GM13977 (cell line): ENCODE measurements at places on chromosomes 11 and 22.

DNA sequence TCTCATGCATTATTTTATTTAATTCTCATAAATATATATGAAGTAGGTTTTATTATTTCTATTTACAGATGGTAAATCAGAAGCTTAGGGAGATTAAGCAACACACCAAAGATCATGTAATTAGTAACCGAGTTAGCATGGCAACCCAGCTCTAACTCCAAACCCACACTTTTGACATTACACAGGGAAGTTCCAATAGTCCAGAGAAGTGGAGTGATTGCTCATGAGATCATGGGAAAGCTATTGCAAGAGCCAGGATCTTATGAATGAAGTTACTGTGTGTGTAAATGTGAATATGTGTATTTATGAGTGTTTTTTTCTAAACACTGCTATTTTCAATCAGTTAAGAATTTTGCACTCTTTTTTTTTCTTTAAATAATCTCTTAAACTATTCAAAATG lies 225.8 kb upstream of the KIRREL3 start:
- DNase-seq: no peak

GRCh38 chr11:118088531-118088930 lies 1.8 kb upstream of the SMIM35 start:
- DNase-seq: no peak

DNA sequence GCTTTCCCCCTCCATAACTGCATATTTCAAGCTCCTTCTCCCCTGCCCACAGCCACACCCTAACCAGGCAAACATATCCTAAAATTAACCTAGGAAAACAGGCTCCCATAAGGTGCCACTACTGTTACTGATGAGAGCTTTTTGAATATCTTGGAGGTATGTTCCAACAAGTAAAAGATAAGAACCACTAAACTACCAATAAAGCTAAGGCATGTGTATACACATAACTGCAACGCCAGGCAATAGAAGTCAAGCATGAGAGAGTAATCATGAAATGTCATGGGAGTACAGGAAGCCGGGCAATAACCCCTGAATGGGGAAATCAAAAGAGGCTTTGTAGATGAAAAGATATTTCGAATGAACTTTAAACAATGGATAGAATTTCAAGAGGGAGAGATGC lies 9.3 kb downstream of the MMP13 start:
- DNase-seq: no peak

DNA sequence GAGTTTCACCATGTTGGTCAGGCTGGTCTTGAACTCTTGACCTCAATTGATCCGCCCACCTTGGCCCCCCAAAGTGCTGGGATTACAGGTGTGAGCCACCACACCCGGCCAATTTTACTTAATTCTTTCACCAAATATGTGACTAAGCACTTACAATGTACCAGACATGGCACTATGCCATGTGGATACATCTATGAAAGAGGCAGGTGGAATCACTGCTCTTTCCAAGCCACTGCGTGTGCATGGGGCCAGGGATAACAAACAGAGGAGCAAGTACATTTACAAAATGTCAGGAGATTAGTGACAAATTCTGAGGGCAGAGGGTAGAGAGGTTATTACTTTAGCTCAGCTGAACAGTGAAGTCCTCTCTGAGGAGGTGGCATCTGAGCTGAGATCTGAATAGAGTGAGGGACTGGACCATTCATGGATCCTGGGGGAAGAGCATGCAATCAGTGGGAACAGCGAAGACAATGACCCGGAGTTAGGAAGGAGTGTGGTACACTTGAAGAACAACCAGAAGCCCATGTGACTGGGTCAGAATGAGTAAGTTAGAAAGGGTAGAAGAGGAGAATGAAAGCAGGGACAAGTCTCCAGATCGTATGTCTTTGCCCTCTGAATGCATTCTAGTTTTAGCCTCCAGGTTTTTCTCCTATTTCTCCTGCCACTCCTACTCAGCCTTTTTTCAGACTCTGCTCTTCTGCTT lies 38.3 kb upstream of the GRAMD1B start:
- no peak for DNase-seq

DNA sequence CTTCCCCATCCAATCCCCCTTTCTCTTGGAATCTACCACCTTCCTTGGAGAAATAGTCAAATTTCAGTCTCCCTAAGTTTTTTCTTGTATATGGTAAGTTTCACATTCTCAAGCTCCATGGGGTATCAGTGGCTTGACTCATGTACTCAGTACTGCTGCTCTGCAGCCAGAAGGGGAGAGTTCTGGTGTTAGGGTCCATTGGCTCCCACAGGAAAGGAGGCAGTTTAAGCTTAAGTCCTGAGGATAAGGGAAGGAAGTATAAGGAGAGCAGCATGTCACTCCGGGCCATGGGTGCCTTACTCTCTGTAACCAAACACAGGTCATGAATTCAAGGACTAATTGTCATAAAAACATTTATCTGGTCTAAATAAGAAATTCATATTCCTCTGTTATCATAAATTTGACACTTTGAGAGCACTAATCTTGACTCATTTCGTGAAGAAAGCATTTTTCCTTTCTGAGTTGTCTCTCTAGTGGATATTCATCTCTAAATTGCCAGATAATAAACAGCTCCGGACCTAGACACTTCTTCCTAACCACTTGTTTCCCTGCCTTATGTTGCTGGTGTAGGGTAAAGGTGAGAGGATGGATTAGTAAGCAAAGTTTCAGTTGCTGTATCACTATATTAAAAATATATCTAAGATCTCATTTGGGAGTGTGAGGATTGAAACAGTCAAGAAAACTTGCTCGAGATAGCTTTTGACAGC lies 20.1 kb upstream of the SORL1 start:
- DNase-seq: no peak

GRCh38 chr11:130295657-130296056 lies 19.1 kb downstream of the ZBTB44 start:
- no peak for DNase-seq

- no peak for DNase-seq
These were observed 7.9 kb upstream of the SLN start for GRCh38 chr11:107719557-107720302.

- DNase-seq: no peak
These were observed at the start of gene CCDC89 for GRCh38 chr11:85685820-85686459. Gene CCDC89 (minus strand): TSS chr11:85686195. CDS start chr11:85686130, 65 bp downstream.

DNA sequence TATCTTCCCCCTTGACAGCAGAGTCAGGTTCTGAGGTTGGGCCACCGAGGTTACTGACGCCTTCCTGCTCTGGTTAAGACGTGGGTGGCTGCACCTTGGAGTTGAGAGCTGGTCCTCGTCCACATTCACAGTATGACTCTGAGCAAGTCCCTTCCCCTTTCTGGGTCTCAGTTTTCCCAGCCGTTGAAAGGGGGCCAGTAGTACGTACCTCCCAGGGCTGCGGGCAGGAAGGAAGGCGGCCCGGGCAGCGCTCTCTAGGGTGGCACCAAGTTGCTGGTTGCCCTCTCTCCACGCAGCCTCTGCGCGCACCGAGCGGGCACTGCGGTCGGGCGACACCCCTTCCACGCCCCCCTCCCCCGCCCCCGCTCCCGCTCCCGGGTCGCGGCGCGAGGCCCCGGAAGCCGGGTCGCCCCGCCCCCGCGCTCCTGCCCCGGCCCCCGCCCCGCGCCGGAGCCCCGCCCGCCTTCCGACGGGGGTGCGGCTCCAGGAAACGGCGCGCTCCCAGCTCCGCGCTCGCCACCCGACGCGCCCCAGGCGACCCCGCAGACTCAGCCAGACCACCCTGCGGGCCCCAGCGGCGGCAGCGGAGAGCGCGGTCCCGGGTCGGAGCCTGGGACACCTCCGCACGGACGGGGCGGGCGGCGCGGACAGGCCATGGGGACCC lies at the start of gene EHBP1L1:
TSS of gene EHBP1L1 (plus strand) at position 486 of the 664 bp plus-strand sequence. CDS start 250 bp downstream, outside the sequence.
- peak; percentile 95 for DNase-seq

DNA sequence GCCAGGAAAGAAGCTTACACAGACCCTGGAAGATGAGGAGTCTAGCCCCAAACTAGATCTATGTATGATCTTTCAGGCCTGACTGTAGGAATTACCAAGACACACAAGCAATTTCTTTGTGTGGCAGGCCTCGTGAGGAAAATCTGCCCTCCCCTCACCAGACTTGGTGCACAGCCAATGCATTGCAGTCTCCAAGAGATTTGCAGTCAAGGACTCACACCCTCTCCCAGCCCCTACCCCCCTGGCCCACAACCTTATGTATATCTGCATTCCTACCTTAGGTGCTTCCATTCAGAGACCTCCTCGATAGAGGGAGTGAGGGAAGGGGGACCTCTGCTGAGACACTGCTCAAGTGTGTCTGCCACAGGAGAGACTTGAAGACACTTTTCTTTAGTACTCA lies 9.8 kb downstream of the OR8B12 start:
- DNase-seq: no peak

GRCh38 chr22:30680991-30681770 lies 13.5 kb upstream of the OSBP2 start:
- DNase-seq: no peak

- no peak for DNase-seq
These were observed 29.0 kb downstream of the TIMP3 start for GRCh38 chr22:32830473-32830872.

GRCh38 chr11:1830322-1831223 lies 4.2 kb upstream of the SYT8 start:
- no peak for DNase-seq

GRCh38 chr22:29886596-29886995 lies 3.6 kb downstream of the MTMR3 start:
- no peak for DNase-seq

- no peak for DNase-seq
These were observed 3.6 kb upstream of the INPP5J start for GRCh38 chr22:31119026-31119717.

- DNase-seq: no peak
These were observed 455.4 kb upstream of the ANO3 start for GRCh38 chr11:25876456-25876965.

DNA sequence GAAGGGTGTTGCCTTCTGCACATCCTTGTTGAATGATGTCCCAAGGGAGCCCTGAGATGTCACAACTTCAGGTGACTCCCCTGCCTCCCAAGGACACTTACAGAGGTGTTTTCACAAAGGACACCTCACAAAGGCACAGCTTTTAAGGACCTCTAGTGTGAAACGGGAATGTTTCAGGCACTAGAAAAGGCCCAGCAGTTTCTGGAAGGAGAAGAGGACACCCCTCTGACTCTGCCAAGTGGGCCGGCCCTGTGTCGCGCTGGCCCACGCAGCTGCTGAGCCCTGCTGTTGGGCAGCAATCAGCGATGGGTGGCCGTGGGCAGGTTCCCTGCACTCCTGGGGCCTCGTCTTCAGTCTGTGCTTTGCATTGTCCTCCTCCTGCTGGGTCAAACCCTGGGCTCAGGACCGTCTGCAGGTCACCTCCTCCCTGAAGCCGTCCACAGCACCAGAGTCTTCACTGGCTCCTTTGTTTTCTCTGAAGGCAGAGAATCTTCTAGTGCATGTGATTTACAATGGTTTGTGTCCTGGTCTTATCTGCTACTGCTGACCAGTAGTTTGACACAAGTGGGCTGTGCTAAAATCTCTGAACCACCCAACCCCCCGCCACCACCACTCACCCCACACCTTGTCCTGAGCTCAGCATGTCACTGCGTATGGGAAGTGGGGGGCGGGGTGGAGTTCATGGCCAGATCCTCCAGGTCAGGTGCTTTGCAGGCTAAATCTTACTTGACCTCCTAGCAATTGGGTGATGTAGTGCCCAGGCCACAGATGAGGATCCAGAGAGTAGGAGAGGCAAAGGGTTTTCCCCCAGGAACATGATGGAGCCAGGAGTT lies 3.2 kb downstream of the LINC01488 start:
- DNase-seq: no peak

GRCh38 chr11:95845167-95845566 lies 54.9 kb downstream of the CEP57 start:
- DNase-seq: no peak

- DNase-seq: no peak
These were observed 15.5 kb upstream of the ST3GAL4 start for GRCh38 chr11:126339863-126340434.

DNA sequence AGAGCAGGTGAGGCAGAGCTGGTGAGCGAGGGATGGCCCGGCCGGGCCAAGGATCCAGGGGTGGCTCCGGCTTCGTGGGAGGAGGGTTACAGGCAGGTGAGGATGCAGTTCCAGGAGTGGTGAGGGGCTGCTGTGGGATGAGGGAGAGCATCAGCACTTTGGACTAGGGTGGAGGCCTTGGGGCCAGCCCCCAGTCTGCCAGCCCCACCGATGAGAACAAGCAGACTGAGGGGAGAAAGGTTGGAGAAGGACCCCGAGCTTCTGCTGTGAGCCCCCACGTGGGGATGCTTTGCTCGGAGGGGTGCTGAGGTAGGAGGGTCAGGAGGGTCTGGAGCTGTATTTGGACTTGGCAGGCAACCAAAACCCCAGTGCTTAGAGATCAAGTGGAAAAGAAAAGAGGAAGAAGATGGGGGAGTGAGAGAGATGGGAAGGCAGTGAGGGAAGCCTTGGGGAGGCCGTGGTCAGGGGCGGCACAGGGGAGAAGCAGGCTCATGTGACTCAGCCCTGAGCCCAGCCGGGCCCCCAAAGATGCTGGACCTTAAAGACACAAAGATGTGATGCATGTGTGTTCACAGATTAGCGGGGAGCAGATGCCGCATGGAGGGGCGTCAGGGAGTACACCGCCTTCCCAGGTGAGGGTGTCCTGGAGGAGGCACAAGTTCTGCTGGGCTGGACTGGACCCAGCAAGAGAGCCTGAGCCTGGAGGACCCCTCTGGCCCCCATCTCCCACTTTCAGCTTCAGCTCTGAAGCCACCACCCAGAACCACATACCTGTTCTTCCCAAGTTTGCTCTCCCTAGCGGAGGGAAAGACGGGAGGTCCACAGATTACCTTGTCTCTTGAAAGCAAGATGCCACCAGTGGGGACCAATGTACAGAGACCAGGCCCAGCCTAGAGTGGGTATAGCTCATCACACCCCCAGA lies 91.3 kb downstream of the CDKN1C start:
- DNase-seq: no peak

DNA sequence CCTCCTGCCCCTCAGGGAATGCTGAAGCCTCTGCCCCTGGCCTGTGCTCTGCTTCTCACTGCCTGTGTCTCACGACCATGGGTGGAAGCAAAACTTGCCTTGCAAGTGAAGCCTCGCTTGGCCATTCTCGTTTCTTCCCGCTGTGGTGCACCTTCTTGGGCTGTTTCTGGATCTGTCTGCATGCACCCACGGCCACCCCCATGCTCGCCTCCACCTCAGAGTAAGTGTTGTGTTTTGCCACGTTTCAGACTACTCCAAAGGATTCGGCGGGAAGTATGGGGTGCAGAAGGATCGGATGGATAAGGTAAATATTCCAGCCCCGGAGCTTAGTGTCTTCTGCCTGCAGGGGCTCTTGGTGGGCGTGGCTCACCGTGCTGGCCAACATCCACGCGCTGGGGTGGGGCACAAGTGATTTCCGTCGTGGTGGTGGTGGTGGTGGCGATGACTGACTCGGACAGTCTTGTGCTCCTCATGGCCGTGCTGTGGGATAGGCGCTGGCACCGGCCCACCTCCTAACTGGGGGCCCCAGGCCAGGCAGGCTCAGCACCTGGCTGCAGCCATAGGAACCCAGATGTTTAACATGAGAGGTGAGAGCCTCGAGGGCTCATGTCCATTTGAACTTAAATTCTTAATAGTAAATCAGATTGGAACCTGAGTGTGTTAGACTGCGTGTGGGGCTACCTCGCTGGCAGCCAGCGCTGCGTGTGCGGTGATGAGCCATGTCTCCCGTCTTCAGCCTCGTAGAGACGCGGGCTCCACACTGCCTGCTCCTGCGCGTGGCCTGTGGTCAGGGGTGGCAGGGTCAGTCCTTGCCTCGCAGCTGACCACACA lies 24.6 kb downstream of the CTTN start:
- DNase-seq: no peak
